Activated T-cell treated with anti-CD3 and anti-CD28 coated beads for 24 hours (primary cell): ENCODE measurements at places on chromosomes 5 and 9.

GRCh38 chr5:54212331-54212730 is 98.0 kb downstream of the ARL15 start:
- no peak for DNase-seq

- DNase-seq = no peak
Measured at GRCh38 chr5:148033134-148033533, 30.6 kb upstream of the SPINK5 start.

DNA sequence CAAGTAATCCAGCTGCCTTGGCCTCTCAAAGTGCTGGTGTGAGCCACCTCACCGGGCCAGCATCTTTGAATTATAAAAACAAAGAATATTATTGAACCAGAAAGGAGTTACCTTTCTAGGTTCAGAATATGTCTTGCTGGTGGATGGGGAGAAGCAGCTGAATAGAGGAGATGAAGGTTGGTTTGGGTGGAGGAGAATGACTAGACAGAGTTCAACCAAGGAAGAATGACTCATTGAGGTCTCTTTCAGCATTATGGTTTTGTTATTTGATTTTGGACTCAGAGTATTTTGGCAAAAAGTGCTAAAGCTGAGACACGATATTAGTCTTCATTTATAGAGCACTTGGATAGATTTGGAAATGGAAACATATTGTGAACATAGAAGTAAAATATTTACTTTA is 75.2 kb upstream of the MPDZ start:
- no peak for DNase-seq

DNA sequence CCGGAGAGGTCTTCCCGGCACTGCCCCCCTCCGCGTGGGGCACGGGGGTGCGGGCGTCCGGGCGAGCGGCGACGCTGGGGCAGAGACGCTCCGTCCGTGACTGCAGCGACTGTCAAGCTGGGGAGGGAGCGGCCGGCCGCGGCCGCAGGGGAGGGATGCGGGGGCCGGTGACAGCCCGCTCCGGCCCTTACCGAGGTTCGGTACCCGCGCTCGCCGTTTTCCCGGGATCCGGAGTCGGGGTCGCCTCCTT is 400 bp downstream of the KDM4C start:
- DNase-seq = no peak

GRCh38 chr5:83374547-83374946 is 97.0 kb upstream of the VCAN start:
- no peak for DNase-seq

DNA sequence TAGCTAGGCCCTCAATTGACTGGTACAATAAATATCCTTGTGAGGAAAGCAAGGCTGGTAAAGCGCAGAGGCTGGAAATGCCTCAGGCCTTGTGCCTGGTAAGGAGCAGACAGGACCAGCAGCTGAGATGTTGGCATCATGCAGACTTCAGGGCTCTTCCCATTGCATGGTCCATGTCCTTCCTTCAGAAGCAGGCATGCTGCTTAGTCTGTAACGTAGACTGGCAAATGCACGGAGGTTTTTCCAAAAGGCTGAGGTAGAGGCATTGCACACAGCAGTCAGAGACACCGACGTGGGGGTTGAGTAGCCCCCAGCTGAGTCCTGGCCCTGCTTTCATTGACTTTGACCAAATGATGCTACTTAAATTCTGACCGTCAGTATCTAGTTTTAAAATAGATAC is 87.1 kb downstream of the ADRB2 start:
- DNase-seq = no peak
